ENCODE measurements at places on chromosomes 4 and X. TPM values are rescaled to one million over a fixed set of nuclear protein-coding genes. Genes with fewer than 3 reads are reported as not detected.

- no peak for DNase-seq
These were observed 50.3 kb downstream of the CASP3 start for GRCh38 chr4:184598753-184599491.

DNA sequence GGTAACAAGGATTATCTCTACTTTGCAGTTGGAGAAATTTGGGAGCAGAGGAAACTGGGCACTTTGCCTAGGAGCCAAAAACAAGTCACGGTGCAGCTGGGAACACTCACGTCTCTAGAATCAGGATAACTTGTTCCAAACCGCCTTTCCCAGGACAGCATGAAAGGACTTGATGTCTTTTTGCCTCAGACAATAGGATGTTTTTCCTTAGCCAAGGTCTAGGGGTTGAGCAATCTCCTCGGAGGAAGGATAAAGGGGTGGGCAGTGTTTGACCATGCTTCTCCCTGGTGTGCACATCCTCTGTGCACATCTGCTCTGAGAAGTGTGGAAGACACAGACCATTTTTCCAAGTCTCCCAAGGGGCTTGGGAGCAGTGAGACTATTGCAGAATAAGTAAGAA, 1.7 kb upstream of the SPARCL1 start:
- no peak for DNase-seq

- DNase-seq = no peak
These were observed 12.0 kb upstream of the KDM5C start for GRCh38 chrX:53237056-53237455.

DNA sequence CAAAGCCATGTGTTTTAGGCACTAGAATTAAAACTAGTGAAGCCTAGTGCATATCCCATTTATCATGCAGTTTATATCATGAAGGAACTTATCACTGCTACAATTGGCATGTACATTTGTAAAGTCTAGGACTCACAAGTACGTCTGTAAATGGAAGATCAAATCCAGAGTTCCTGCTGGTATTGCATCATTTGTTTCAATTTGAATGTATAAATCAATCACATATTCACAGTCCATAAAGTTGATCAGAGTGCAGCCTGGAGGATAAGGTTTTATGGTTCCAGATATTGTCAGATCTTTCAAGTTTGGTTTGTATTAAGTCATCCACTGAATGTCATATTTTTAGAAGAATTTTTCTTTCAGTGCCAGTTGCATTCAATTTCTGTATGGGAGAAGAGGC, 32.6 kb upstream of the PDE5A start:
- DNase-seq = no peak

- no peak for DNase-seq
These were observed 79.3 kb downstream of the FBXW7 start for GRCh38 chr4:152456609-152457008.

GRCh38 chrX:75522565-75523431, at the start of gene ZDHHC15:
ZDHHC15 (minus strand) TSS chrX:75523037; CDS start chrX:75523024, 13 bp downstream.
- DNase-seq = peak; percentile 77

GRCh38 chr4:37482236-37482913, 203.8 kb downstream of the RELL1 start:
- no peak for DNase-seq

GRCh38 chr4:168361365-168362024, 42.9 kb upstream of the DDX60 start:
- no peak for DNase-seq

Gene GAGE2A
- total RNA-seq = not detected

Gene FAAH2
- total RNA-seq = 4.0 TPM

Gene SLC7A11
- 1.8 TPM for total RNA-seq

Gene TRIM75
- not detected for total RNA-seq
